MG63 (cell line): ENCODE measurements at places on chromosomes 6 and 20. TPM values are rescaled to one million over a fixed set of nuclear protein-coding genes. Genes with fewer than 3 reads are reported as not detected.

GRCh38 chr6:31915351-31915750, 12.2 kb upstream of the C2 start:
- no peak for DNase-seq

- DNase-seq, result no peak
Observed at GRCh38 chr6:161354276-161354840, 80.5 kb upstream of the AGPAT4 start.

DNA sequence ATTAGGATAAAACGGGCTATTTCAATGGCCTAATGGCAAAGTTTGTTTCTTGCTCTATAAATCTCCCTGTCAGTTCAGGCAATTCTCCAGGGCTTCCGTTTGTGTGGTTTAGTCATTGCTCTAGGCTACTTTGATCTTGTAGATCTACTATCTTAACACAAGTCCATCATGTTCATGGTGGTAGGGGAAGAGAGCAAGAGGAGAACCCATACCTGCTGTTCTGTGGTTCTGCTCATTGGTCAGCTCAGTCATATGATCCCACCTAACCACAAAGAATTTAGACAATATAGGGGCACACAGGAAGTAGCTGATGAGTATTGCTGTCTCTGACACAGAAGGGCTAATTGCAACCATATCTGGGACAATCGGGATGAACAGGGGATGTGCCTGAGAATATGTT, 4.9 kb upstream of the DEK start:
- no peak for DNase-seq

GRCh38 chr20:53316206-53316937, 277.3 kb downstream of the ZNF217 start:
- DNase-seq, result no peak

DNA sequence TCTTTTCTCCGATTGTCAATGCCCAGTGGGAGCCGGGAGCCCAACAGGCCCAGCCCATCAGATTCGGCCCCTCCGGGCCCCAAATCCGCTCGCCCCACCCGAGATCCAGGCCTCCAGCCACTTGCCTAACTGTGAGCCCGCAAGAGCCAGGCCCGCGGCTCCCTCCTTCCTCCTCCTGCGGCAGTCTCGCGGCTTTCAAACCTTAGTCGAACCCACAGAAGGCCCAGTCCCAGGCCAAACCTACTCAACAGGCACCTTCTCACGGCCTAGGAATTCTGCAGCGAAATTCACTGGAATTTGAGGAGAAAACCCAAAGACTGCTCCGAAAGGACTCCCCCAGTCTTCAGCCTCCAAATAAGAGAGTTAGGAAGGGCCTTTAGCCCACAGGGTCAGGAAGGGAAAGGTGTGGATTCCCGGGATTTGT, 2.8 kb upstream of the TFAP2A start:
- no peak for DNase-seq

DNA sequence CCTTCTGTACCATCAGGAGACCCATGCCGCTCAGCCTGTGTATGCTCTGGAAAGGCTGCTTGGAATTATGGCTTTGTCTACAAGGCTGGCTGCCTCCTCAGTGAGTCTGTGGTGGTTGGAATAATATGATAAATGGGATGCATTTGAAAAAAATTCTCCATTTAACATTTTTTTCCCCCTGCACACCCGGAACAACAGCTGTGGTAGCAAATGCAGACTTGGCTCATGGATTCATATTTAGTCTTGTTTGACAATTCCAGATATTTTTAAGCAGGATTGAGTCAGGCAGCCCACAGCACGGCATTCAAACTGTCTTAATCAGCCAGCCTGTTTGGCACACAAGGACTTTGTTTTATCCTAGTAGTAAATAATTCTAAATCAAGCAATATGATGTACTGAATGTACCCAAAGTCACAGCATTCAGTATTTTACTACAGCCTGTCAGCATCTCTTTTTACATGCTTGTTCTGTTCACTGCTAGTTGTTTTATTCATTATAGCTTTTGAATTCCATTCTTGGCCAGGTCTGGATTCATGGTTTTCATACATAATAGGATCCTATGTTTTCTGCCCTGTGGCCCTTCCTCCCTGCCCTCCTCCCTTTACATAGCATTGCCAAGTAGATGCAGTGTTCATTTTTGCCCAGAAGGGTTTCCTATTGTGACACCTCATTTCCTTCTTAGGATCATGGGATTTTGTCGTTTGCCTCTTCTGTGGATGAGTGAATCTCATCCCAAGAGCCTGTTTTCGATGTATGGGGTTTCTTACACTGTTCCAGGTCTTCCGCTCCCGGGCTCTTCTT, 68.1 kb downstream of the LRRC1 start:
- DNase-seq, result peak; percentile 61

Gene ABHD16A
- total RNA-seq, result 19.4 and 43.4 TPM in 2 replicates

Gene ISM1
- total RNA-seq, result not detected in 2 replicates
